ENCODE measurements at places on chromosomes 12 and 14.

DNA sequence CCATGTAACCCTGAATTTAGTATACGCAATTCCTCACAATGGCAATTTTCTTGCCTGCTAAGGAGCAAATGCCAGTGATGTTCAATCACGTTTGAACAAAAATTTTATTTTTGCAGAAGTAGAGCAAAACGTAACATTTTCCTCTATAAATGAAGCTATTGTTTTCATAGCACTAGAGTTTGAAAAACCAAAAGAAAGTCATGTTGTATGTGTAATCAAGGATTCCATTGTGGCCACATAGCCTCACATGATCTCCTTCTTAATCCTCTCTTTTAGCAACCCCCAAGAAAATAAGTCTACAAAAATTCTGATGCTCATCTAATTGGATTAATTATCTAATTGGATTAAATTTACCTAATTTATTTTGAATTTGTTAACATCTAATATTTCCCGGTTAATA lies 1217.4 kb upstream of the FLRT2 start:
- DNase-seq, result no peak

- DNase-seq, result peak; percentile 72
These were observed 5.4 kb downstream of the C1QL4 start for GRCh38 chr12:49331380-49332222.

DNA sequence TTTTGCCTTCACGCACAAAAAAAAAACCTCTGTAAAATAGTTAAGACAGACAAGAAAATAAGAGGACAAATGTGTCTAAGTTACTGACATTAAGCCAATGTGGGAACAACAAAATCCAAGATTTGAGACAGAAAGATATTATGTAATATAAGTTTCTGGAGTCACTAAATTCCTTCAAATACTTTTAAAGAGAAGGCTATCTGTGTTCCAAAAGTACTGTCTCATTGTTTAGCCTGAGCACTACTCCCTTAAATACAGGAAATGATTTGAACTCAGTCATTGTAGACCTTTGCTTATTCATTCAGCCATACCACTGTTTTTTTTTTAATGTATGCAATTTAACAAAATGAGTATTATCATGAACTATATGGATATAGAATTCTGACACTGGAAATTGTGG lies 82.7 kb upstream of the KITLG start:
- DNase-seq, result no peak

DNA sequence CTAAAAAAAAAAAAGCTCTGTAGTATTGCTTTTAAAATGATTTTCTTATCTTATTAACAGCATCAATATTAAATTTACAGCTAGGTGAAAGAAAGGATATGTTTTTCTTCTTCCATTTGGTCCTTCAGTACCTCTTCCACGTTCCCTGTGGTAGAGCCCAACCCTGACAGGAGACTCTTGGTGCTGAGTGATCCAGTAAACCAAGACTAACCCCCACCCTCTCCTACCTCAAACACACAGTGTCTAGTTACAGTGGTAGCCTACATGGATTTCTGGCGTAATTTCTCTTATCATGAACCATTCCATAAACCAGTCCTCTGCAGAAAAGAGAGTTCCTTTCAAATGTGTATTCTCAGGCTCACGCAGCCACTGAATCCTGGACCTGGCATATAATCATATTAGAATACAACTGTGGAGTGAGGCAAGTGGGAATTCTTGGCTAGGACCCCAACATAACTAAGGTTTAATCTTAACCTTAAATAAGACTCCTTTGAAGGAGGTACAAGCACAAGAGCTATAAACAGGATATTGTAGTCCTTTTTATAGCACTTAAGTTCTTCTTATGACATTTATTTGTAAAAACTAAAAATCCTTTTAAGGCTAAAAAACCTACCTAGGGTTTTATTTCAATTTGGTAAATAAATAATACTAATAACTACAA lies 27.1 kb downstream of the TXNRD1 start:
- DNase-seq, result no peak

GRCh38 chr14:36952689-36953088 lies 219.7 kb downstream of the SLC25A21 start:
- no peak for DNase-seq

GRCh38 chr12:75760573-75761294 lies 249.3 kb upstream of the KRR1 start:
- DNase-seq, result no peak

DNA sequence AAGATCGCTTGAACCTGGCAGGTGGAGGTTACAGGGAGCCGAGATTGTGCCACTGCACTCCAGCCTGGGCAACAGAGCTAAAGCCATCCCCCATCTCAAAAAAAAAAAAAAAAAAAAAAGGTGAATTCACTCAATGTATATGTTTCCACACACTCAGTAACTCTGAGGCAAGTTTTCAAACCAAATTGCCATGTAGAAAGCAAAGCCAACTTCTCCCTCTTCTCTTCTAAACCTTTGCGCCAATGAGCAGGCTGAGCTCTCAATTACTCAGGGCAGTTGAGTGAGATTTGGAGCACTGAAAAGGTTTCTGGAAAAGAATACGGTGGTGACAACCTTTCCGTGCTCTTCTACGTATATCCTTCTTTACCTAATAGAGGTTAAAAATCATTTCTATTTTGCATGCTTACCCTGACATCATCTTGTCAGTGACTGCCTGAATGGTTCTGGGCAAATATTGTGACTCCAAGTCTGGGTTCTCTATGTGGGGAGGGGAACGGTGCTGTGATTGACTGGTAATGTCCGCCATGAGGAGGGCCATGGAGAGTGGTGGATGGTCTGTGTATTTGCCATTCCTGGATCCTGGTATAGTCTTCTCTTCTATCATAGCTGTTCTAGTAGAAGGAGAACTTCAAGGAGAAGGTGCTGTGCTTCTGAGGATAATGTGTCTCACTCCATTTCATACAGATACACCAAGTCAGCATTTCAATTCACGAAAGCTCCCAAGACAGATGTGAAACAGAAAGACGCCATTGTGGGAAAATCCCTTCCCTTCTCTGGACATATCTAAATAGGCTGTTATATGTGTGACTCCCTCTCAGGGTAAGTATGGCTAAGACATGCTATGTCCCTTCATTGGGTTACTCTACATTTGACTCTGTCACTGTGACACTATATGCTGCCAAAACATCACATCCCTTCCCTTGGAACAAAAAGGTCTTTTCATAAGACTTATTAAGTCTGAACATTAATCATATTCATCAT lies 46.2 kb upstream of the MED13L start:
- no peak for DNase-seq

DNA sequence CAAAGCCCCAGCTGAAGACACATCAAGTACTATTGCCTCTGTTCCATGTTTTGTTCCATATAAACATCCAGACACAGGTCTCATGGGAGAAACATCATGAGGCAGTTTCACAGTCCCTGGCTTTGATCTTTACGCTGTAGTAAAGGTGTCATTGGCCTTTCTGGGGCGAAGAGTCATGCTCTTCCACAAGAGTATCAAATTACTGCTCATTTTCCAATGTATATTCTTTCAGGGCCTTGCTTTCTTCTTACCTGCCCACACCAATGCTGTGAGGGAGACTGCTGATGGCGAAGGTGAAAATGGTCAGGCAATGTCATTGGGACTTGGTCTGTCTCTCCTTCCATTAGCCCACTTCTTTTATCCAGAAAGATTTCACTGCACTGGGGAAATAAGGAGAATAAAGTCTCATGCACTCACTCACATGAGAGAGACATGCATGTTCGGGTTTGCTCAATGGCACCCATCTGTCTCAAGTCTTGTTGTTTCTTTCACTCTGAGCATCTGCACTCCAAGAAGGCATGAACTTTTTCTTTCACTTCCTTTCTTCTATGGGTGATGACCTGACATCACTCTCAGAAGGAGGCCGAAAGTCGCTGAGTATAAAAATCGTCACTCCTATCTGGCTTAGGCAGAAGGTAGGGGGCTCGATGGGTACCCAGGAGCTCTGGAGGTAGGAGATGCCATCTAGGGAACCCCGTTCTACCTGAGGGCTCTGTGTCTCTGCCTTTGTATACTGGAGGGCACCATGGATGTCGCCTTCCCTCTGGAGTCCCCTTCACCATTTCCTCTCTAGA lies 1.3 kb upstream of the JDP2 start:
- no peak for DNase-seq

DNA sequence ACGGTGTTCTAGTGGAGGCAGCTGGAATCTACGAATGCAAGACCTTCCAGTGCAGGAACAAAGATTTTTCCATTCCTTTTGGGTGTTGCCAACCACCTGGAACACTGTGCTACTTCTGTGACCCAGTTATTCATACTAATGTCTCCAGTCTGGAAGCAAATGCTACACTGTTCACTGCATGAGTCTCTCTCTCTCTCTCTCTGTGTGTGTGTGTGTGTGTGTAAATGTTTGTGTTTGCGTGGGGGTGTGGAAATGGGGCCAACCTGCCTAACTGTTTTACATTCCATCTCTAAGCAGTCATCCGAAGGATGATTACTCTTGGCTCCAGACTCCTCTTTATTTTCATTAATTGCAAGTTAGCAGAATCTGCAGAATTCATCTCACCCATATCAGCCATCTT lies 29.9 kb upstream of the YBX3 start:
- DNase-seq, result no peak

GRCh38 chr12:83065562-83065961 lies 378.9 kb downstream of the TMTC2 start:
- no peak for DNase-seq

- no peak for DNase-seq
These were observed 34.5 kb downstream of the PRKCH start for GRCh38 chr14:61355892-61356325.

- no peak for DNase-seq
These were observed 113.2 kb downstream of the RBM19 start for GRCh38 chr12:113852695-113853490.

DNA sequence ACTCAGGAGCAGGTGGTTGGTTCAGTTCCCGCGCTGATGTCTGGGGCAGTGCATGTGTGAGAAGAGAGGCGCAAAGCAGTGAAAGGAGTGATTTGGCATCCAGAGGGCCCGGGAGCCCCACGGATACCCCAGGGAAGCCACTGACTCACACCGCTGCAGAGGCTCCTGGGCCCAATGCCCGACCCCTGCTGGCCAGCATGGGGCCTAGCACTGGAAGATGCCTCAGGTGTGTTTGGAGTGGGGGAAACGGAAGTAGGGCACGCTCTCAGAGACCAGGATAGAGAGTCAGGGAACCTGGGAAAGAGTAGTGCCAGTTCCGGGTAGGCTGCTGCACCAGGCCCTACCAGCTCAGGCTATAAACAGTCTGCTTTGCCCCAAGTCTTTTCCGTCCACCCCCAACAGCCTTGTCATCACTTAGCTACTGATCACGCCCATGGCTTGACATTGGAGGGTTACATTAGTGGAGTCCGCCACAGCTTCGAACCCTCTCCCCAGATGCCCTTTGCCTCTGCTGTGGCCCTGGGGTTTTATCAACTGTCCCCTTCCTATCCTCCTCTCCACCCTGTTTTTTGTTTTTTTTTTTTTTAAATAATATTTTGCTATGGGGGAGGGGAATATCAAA lies 9.5 kb upstream of the CSAD start:
- peak; percentile 49 for DNase-seq

DNA sequence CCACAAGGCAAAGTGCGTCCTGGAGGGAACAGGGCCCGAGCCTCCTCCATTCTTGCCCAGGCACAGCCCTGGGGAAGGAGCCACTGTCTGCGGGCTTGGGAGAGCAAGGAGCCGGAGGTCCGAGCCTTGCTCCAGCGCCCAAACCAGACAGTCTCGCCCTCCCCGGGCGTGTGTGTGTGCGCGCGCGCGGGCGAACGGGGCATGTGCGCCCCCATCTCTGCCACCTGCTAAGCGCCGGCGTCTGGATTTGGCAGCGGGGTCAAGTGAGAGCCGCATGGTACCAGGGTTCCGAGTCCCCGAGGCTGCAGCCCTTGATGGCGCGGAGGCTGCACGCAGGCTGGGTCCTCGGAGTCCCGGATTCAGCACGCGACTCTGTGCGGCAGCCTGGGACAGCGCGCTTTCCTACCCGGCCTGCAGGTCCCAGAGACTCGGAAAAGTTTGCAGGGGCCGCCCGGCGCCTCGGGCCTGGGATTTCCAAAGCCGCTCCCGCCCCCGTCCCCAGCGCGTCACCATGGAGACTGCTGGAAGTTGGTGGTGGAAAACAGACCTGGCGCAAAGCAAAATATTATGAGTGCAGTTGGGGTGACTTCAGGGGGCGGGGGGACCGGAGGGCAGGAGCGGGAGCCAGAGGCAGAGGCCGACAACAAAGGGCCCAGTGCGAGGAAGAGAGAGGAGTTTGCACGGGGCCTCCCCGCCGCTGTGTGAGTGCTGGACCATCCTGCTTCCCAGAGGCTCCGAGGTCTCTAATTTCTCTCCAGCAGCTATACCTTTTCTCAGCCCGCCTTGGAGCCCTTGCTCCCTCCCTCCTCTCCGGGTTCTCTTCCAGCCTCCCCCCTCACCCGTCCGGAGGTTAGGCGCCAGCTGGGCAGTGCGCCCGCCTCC lies 4.2 kb downstream of the RFX4 start:
- DNase-seq, result no peak

DNA sequence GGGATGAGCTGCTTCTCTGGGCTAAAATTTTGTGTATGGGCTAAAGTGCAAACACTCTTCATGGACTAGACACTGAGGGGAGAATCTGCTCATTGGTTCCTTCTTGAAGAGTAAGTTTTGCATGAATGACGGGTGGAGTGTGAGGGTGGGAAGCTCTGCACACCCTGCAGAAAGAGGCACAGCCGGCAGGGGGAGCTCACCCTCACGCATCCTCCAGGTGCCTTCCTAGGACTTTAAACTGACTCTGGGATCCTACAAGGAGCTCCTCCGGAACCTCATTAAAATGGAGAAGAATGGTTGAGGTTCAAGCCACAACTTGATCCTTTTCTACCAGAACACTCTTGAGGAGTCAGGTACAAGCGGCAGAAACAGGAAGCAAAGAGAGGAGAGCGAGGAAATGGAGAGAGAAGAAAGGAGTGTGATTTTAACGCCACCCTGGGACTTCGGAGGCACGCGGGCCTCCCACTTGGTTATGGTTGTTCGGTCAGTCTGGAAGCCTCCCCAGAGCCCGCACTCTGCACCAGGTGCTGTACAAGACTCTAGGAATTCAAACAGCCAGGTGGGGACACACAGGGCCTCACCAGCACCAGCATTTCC lies 87.5 kb downstream of the SETD3 start:
- DNase-seq, result peak; percentile 57

- no peak for DNase-seq
These were observed 11.3 kb downstream of the CFAP54 start for GRCh38 chr12:96500693-96501092.

- peak; percentile 5 for DNase-seq
These were observed 75.5 kb upstream of the CAND1 start for GRCh38 chr12:67193704-67194103.

GRCh38 chr14:54652605-54653052 lies 85.7 kb downstream of the SAMD4A start:
- DNase-seq, result peak; percentile 27
